ENCODE measurements at places on chromosomes 2 and 18. TPM values are rescaled to one million over a fixed set of nuclear protein-coding genes. Genes with fewer than 3 reads are reported as not detected.

The POTEC gene
- not detected for total RNA-seq

The HRH4 gene
- total RNA-seq = 0.16 TPM

The DLGAP1 gene
- total RNA-seq = not detected

The EFEMP1 gene
- total RNA-seq = not detected

The ROCK2 gene
- 21.1 TPM for total RNA-seq

DNA sequence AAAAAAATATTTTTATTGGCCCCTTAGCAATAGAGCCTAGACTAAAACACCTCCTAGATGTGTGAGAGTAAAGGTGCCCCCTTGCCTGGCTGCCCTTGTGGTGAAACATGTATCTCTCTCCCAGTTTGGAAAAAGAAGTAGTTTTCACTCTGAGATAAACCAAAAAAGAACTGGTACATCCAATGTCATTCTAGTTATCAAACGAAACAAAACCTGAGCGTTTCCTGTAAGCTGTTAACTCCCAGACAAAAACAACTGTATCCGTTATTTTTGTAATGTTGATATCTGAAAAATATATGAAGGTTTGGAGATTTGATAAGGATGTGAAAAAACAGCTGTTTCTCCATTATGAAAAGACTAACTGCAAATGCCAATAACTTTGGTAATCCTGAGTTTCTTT, 24.3 kb downstream of the HEATR5B start:
- no peak overlapping the region for H3K4me3 ChIP-seq
- no peaks in the 10 kb centered on the region for H3K27me3 ChIP-seq
- H3K4me1 ChIP-seq = peaks cover 4% of the 10 kb centered on the region

DNA sequence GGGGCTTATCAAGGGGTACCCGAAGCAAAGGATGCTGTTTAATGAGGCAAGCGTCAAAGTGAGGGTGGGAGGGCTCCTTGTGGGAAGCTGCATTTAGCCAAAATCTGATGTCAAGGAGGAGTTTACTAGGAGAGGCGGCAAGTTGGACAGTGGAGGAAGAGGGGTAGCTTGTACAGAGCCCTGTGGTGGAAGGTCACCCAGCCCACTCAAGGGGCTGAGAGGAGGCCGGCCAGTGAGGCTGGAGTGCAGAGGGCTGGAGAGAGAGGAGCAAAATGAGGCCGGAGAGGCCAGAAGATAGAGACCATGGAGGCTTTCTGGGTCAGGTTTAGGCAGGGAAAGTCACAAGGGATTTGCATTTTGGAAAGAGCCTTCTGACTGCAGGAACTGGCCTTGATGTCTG, 49.5 kb downstream of the ASB1 start:
- peaks cover 6% of the 10 kb centered on the region for H3K36me3 ChIP-seq
- peaks cover 11% of the 10 kb centered on the region for H3K27me3 ChIP-seq
- no peak overlapping the region for H3K4me3 ChIP-seq
- no peak for DNase-seq

DNA sequence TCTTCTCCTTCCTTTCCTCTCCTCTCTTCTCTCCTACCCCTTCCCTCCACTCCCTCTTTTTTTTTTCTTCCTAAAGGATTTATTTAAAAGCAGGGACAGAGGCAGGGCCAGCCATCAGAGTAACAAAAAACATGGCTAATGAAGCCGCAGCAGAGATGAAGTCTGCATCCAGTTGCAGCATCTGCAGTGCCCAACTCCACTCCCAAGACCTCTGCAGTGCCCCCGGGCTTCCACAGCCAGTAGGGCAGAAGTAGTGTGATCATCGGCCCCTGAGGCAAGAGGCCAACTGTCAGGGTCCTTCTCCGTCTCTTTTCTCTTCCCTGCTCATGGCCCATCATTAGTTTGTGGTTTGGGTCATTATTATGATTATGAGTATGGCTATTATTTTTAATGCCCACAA, 4.2 kb upstream of the EGR4 start:
- no peak overlapping the region for H3K4me3 ChIP-seq
- no peaks in the 10 kb centered on the region for H3K4me1 ChIP-seq
- no peak overlapping the region for H3K27ac ChIP-seq
- no peak for DNase-seq
- no peaks in the 10 kb centered on the region for H3K36me3 ChIP-seq
- H3K27me3 ChIP-seq = peaks cover 56% of the 10 kb centered on the region

GRCh38 chr2:72141881-72142451, 5.7 kb downstream of the CYP26B1 start:
- no peak overlapping the region for H3K4me3 ChIP-seq
- peaks cover 2% of the 10 kb centered on the region for H3K4me1 ChIP-seq
- peaks cover 5% of the 10 kb centered on the region for H3K36me3 ChIP-seq

DNA sequence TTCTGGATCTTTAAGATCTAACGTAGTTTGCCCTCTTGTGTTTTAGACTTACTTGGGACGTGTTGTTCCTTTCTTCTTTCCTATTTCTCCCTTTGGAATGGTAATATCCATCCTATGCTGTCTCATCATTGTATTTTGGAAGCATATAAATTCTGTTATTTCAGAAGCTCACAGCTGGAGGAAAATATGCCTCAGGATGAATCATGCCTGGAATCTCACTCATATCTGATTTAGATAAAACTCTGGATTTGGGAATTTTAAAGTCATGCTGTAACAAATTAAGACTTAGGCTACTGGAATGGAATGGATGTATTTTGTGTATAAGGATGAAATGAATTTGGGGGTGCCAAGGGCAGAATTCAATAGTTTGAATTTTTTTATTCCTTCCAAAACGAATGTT, 245.2 kb upstream of the GULP1 start:
- DNase-seq = no peak
- no peaks in the 10 kb centered on the region for H3K27me3 ChIP-seq
- no peaks in the 10 kb centered on the region for H3K36me3 ChIP-seq
- no peak overlapping the region for H3K27ac ChIP-seq

- H3K36me3 ChIP-seq = no peaks in the 10 kb centered on the region
- peaks cover 29% of the 10 kb centered on the region for H3K27me3 ChIP-seq
- no peak overlapping the region for H3K4me3 ChIP-seq
- H3K27ac ChIP-seq = no peak overlapping the region
Measured at GRCh38 chr18:32530947-32531651, 60.4 kb upstream of the GAREM1 start.

DNA sequence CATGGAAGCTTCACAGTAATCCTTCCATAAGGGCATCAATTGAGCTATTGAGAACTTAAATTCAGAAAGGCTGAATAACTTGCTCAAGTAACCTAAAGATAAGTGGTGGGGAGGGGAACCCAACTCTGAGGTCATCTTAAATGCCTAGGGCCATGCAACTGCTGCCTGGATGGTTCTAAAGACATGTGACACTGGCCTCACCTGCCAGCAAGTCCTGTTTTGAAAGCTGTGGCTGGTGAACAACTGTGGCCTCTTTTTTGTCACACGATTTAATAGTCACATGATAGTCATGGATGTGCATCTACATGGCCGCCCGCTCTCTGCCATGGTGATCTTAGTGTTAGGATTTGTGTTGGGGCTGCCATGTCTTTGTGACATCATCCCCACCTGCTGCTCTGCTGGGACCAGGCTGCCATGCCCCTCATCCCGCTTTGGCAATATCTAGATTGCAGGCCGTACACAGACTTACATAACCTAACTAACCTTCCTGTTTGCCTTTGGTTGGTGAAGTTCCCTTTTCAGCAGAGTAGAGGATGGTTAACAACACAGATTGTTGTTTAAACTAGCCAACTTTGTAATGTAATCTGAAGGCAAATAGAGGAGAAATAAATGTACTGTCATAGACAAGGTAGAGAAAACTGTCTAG, 177.9 kb upstream of the SH3BP4 start:
- no peaks in the 10 kb centered on the region for H3K36me3 ChIP-seq
- DNase-seq = no peak
- H3K4me1 ChIP-seq = no peaks in the 10 kb centered on the region
- H3K27ac ChIP-seq = no peak overlapping the region
- no peak overlapping the region for H3K4me3 ChIP-seq
- no peaks in the 10 kb centered on the region for H3K27me3 ChIP-seq

GRCh38 chr2:86492048-86492453, 50.9 kb downstream of the KDM3A start:
- peaks cover 4% of the 10 kb centered on the region for H3K4me1 ChIP-seq
- peaks cover 88% of the 10 kb centered on the region for H3K36me3 ChIP-seq
- no peak overlapping the region for H3K27ac ChIP-seq
- H3K4me3 ChIP-seq = no peak overlapping the region
- no peaks in the 10 kb centered on the region for H3K27me3 ChIP-seq
- DNase-seq = no peak
